Foreskin fibroblast (primary cell): ENCODE measurements at places on chromosomes 5 and 9.
A peak's percentile ranks its signal among the peaks of the same experiment; 100 is the strongest.

DNA sequence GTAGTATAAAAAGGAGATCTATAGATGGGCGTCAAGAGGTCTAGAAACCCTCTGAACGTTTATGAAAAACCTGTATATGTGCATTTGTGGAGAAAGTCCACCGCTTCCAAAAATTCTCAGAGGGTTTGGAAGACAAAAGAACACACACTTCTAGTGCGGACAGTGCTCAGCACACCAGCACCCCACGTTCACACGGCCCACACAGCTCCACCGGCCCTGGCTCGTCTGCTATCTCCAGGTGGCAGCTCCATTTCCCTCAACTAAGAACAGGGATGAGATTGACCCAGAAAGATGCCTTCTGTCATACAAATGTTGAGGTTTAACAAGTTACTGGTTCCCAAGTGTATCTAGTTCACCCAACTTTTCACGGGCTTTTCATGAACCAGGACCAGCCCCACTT, 255.1 kb downstream of the NR2F1-AS1 start:
- no peak for DNase-seq

DNA sequence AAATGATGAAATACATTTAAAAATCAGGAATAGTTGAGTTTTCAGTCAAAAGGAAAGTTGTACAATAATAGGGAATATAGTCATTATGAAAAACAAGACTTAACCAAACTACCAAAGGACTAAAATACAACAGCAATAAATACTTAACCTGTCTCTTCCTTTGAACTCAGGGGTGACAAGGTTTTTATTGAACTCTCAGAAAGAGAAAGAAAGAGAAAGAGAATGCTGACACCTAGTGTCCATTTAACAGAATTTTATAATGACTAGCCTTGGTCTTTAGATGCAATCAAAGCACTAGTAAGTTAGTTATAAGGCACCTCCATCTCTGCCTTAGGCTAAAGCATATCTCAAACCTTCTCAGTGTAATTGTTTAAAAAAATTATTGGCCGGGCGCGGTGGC, 47.5 kb downstream of the UIMC1 start:
- DNase-seq: peak; percentile 20

DNA sequence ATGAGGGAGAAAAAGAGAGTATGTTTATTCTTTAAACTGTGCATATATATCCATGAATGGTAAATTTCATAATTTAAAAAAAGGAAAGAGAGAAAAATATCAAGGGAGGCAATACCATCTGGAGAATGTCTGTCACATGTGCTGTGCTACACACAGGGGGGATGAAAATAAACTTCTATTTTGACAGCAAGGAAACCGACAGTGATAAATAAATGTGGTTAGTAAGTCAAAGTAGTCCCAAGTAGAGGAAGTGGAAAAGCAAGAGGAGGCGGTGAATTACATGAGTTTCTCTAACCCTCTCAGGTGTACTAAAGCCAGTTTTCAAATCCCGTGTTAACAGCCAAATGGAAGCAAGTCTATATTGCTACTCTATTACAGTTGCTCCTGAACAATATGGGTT, 83.3 kb downstream of the ICE1 start:
- no peak for DNase-seq

GRCh38 chr5:96763026-96763425, 44.7 kb downstream of the ERAP1 start:
- peak; percentile 55 for DNase-seq
